ENCODE measurements at places on chromosomes 2 and 18. TPM values are rescaled to one million over a fixed set of nuclear protein-coding genes. Genes with fewer than 3 reads are reported as not detected.

Gene MYCN
- 0.21 TPM for total RNA-seq

Gene MSH2
- 44.7 TPM for total RNA-seq

Gene PARD6G
- total RNA-seq = not detected

Gene PPM1G
- total RNA-seq = 51.6 TPM

Gene CCL20
- total RNA-seq = not detected

Gene RAPGEF4
- 1.8 TPM for total RNA-seq

Gene TMEM182
- total RNA-seq = 3.4 TPM

Gene TUBA4B
- total RNA-seq = not detected

Gene ING5
- total RNA-seq = 102 TPM

Gene KCNJ13
- total RNA-seq = not detected

Gene C2orf72
- total RNA-seq = not detected

Gene IL36G
- not detected for total RNA-seq

Gene GNAL
- 0.80 TPM for total RNA-seq

Gene TCF23
- not detected for total RNA-seq

Gene SERPINB4
- not detected for total RNA-seq

Gene MREG
- total RNA-seq = 4.8 TPM

Gene FAP
- not detected for total RNA-seq

Gene SCG2
- total RNA-seq = not detected

Gene ASB18
- not detected for total RNA-seq

Gene ARMC9
- total RNA-seq = 0.85 TPM

Gene CFAP53
- total RNA-seq = 0.27 TPM

Gene VWC2L
- total RNA-seq = not detected

Gene C2orf92
- total RNA-seq = 21.1 TPM

Gene PROM2
- 1.2 TPM for total RNA-seq

Gene CCDC68
- not detected for total RNA-seq

Gene CNOT11
- 51.0 TPM for total RNA-seq

Gene SERPINB12
- not detected for total RNA-seq

Gene CHRND
- not detected for total RNA-seq

Gene CCDC195
- total RNA-seq = not detected
